ENCODE measurements at places on chromosomes 4 and X. TPM values are rescaled to one million over a fixed set of nuclear protein-coding genes. Genes with fewer than 3 reads are reported as not detected.

BGN gene
- 0.56 TPM for total RNA-seq

GRCh38 chr4:88613417-88613875 is 21.2 kb downstream of the HERC3 start:
- DNase-seq, result no peak

RIPPLY1 gene
- not detected for total RNA-seq

- DNase-seq, result no peak
Observed at GRCh38 chr4:1773754-1774153, 19.3 kb upstream of the FGFR3 start.

- no peak for DNase-seq
Observed at GRCh38 chr4:13917015-13917414, 289.5 kb upstream of the BOD1L1 start.
